T-helper 1 cell treated with Interleukin-12 subunit alpha and Interleukin-12 subunit beta and Interleukin-4 antibody, amounts not matched to agents 30 ng/mL and 1 ng/mL, for 36 hours (primary cell): ENCODE measurements at places on chromosomes 3 and 15. TPM values are rescaled to one million over a fixed set of nuclear protein-coding genes. Genes with fewer than 3 reads are reported as not detected.

The ALDH1L1 gene
- not detected in 2 replicates for total RNA-seq

The FRMD5 gene
- total RNA-seq: not detected in 2 replicates

The CATSPER2 gene
- 7.6 and 9.8 TPM in 2 replicates for total RNA-seq

The MESD gene
- 37.6 and 37.7 TPM in 2 replicates for total RNA-seq

The HRG gene
- not detected in 2 replicates for total RNA-seq

The CCDC13 gene
- total RNA-seq: 0.20 and 0.54 TPM in 2 replicates

The MRPS22 gene
- 36.5 and 36.9 TPM in 2 replicates for total RNA-seq

The LEKR1 gene
- 0.59 and 1.3 TPM in 2 replicates for total RNA-seq

The NEIL1 gene
- 12.7 and 14.4 TPM in 2 replicates for total RNA-seq

The ANKRD34C gene
- total RNA-seq: not detected in 2 replicates

The ZNF660 gene
- total RNA-seq: 0.29 and 0.44 TPM in 2 replicates

The XCR1 gene
- total RNA-seq: 0.05 TPM in 2 replicates

The CHRD gene
- total RNA-seq: not detected in 2 replicates

The HDC gene
- total RNA-seq: 0.20 and 0.61 TPM in 2 replicates

The SCG5 gene
- total RNA-seq: 2.2 and 2.8 TPM in 2 replicates
